NCI-H510A treated with DMSO at 0.1 percent for 48 hours (cell line): ENCODE measurements at places on chromosomes 1 and 21.

GRCh38 chr1:239547987-239548386 is 161.6 kb downstream of the CHRM3 start:
- DNase-seq = no peak

DNA sequence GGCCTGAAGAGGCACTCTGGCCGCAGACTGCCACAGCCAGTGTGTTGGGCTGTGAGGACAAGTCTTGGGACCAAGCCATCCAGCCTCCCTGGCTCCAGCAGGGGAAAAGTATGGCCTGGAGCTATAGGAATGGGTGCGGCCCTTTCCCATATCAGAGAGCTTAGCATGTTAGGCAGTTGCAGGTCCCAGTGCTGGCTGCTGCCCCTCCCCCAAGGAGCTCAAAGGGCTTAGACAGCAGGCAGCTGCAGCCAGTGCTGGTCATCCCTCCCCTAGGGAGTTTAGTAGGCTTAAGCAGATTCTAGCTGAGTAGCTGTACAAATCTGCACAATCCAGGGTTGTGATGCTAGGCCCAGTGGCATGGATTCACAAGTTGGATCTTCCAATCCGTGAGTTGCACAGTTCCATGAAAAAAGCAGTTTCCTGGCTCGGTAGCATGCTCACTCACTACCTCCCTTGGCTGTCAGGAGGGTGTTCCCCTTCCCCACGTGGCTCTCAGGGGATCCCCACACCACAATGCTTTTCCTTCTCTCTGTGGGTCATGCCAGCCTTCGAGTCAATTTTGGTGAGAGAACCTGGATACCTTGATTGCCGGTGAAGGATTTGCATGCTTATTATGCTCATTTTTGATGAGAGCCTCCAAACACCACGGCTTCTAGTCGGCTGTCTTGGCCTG is 1490.8 kb downstream of the BRINP3 start:
- no peak for DNase-seq

DNA sequence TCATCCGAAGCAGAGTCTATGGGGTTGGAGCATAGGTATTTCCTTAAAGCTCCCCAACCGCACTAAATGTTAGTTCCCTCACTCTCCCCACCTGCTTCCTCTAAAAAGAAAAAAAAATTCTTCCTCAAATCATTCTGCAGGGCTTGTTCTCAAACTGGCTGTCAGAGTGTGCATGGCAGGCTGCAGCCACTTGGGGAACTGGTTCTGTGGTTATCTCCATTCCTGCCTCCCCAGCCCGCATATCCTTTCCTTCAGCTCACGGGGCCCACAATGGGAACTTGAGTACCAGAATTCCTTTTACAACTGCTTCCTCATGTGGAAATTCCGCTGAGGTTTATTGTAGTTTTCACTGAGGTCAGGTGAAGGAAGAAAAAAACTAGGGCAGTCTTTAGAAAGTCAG is 159.2 kb downstream of the PIGK start:
- no peak for DNase-seq

GRCh38 chr1:93501399-93501798 is 53.5 kb downstream of the FNBP1L start:
- DNase-seq = no peak

- DNase-seq = no peak
Measured at GRCh38 chr1:32759521-32759981, 57.0 kb upstream of the SYNC start.

DNA sequence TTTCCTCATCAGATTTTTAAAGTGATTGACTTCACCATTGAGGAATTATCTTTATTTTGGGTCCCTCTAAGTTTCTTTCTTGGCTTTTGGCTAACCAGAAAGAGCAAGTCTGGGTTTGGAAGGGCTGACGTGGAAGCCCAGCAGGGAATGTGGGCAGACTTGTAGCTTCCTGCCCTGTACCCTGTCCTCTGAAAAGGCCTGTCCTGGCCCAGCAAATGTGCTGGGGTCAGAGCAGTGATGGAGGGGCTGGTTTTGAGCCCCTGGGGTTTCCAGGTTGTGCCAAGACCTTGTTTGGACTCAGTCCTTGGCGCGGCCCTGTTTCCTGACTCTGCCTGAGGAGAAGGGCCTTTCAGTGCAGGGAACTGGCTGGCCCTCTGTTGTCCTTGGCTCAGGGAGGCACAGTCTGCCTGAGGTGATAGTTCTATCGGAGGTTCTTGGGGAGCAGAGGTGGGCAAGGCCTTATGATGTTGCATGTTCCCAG is 72.1 kb downstream of the UCK2 start:
- no peak for DNase-seq

- DNase-seq = no peak
Measured at GRCh38 chr1:211876851-211877590, 46.5 kb upstream of the LPGAT1 start.
